ENCODE measurements at places on chromosomes 5 and 9. TPM values are rescaled to one million over a fixed set of nuclear protein-coding genes. Genes with fewer than 3 reads are reported as not detected.

ARL14EPL gene
- total RNA-seq, result not detected

CORO2A gene
- 2.2 TPM for total RNA-seq

CLIC3 gene
- 43.2 TPM for total RNA-seq

MAP1B gene
- 124 TPM for total RNA-seq

- DNase-seq, result no peak
Observed at GRCh38 chr9:77017505-77017894, 2.0 kb upstream of the FOXB2 start.

GRCh38 chr9:125447202-125447802 lies 185.7 kb downstream of the GAPVD1 start:
- no peak for DNase-seq

DNA sequence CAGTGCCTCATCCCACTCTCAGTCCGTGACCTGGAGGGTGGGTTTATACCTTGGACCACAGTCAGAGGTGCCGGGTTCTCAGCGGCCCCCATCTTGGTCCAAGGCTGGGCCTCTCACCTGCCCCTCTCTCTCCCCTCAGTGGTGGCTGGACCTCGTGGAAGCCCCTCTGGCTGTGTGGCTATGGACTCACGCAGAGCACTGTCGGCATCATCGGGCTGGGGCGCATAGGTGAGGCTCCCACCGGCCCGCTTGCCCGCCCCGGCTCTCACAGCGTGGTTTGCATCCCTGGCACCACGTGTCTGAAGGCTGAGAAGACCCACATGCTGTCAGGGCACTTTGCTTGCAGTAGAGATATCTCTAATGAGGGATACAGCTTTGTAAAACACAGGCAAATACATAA lies 5.8 kb downstream of the GRHPR start:
- DNase-seq, result no peak

DNA sequence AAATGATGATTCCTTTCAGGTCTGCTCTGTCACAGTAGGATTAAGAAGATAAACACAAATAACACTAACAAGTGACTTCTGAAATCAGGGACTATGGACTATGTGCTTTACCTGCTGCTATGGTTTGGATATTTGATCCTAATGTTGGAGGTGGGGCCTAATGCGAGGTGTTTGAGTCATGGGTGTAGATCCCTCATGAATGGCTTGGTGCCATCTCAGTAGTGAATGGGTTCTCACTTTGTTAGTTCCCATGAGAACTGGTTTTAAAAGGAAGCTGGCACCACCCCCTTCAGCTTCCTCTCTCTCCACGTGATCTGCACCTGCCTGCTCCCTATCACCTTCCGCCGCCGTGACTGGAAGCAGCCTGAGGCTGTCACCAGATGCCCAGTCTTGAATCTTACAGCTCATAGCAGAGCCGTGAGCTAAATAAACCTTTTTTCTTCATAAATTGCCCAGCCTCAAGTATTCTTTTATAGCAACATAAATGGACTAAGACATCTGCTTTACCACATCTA lies 3.3 kb downstream of the PPIC start:
- no peak for DNase-seq

GRCh38 chr9:7729371-7730163 lies 70.0 kb downstream of the DMAC1 start:
- no peak for DNase-seq

GRCh38 chr9:138014563-138014945 lies 137.0 kb downstream of the CACNA1B start:
- DNase-seq, result no peak

DNA sequence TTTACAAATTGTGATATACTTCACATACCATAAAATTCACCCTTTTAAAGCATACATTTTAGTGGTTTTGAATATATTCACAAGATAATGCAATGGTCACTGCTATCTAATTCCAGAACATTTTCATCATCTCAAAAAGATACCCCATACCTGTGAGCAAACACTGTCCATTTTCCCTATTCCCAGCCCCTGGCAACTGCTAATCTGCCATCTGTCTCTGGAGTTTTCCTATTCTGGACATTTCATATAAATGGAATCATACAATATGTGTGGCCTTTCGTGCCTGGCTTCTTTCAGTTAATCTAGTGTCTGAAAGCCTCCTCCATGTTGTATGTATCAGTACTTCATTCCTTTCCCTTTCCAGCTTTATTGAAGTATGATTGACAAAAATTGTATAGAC lies 14.7 kb downstream of the SNX30 start:
- no peak for DNase-seq

- no peak for DNase-seq
Observed at GRCh38 chr5:158086856-158087255, 227.9 kb upstream of the CLINT1 start.
